ENCODE measurements at places on chromosomes 2 and 18.

- DNase-seq = no peak
Measured at GRCh38 chr18:79637181-79637920, 42.3 kb upstream of the CTDP1 start.

GRCh38 chr2:119240311-119241204 is 16.9 kb downstream of the STEAP3 start:
- DNase-seq = peak; percentile 81

DNA sequence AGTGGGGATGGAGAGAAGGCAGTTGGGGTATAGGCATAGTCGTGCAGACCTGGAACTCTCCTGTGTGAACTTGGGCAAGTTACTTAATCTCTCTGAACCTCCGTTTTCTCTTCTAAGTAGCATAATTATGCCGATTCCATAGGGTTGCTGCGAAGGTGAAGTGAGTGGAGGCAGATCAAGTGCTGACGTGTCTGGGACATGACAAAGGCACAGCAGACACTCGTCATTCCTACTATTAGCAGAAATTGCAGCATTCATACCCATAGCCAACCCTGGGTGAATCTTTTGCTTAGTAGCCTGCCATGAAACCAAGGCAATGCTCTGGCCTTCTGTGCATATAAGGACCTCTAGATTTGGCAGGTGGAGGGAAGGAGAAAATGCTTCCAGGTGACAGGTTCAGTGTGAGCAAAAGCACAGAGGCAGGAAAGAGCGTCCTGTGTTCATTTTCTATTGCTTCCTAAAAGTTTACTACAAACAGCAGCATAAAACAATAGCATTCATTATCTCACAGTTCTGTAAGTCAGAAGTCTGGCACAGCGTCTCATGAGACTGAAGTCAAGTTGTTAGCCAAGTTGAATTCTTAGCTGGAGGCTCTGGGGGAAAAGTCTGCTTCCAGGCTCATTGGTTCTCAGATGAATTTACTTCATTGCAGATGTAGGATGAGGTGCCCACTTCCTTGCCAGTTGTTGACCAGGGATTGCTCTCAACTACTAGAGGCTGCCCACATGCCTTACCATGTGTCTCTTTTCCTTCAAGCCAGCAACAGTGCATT is 77.8 kb downstream of the CTIF start:
- peak; percentile 22 for DNase-seq

DNA sequence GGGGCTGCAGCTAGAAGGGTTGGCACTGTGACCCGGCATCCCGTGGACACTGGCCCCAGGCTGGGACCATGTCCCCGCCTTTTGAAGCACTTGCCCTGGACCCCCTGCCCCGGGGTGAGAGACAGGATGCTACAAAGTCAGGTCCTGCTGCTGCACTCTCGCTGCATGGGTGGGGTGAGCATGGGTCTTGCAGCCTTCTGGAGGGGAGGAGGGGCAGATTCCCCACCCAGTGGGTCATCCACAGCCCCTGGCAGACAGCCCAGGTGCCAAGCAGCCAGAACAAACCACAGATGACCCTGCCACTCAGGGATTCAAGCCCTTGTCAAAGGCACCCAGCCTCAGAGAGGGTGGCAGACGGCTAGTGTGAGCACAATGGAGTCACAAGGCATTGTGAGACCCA is 5.7 kb upstream of the NMUR1 start:
- DNase-seq = no peak

GRCh38 chr2:118855451-118856279 is 8.2 kb upstream of the EN1 start:
- DNase-seq = peak; percentile 59
